ENCODE measurements at places on chromosomes 7 and 10.

DNA sequence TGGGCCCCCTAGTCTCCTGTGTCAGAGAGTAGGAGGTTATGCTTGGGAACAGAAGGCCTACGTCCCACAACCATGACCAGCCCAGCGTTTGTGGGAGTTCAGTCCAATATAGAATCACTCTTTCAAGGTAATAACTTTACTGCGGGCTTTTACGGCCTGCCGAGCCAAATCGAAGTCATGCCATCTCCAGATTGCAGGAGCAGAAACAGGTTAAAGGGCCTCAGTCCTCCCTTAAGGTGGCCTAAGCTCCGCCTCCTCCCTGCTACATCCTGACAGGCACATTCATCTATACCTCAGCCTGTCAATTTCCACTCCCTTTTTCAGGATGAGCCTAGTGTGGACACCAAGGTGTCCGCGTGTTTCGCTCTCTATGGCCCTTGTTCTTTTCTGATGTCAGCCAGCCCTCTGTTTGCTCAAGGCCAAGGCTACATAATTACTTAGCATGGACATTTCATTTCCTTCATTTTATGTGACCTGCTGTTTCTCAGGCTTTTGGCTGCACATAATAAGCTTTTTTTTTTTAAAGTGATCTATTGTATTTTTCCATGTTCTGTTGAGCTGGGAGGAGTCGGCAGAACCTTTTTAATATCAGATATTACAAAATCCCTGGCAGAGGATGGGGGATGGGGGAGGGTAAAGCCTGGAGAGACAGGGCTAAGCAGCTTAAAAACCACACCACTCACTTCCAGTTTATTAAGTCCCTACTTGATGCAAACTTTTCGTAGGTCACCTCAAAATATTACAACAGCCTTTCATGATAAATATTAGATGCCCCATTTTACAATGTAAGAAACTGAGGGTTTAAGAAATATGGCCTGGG lies 84.6 kb downstream of the CACNB2 start:
- DNase-seq, result no peak

DNA sequence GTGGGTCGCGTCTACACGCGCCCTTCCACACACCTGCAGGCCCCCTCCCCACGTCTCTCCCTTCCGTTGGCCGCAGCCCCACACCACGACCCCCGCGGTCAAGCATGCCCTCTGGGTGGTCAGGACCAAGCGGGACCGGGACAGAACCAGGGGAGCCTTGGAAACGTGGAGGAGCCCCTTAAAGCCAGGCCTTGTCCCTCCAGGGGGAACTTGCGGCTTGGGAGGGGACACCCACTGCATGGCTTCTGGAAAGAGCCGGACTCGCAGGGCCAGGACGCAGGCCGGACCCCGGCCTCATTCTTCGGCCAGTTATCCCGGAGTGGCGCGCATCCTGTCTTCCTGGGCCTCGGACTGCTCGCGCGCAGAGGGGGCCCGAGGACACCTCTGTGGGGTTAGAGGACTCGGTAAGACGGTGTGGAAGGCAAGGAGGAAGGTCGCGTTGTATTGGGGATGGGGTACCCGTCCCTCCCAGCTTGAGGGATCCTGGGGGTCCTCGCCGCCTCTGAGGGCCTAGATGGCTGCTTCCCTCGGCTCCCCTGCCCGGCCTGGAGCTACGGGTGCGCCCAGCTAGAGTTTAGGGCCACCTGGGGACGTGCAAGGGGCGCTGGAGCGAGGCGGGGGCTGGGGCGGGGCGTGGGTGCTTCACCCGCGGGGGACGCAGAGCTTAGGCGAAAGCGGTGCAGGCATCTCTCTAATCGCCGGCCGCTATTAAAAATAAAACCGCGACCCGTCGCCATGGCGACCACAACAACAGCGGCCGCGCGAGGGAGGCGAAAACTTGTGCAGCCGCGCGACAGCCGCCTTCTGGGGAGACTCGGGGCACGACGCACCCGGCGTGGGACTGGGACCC lies 1.8 kb upstream of the PDGFA start:
- DNase-seq, result no peak

- DNase-seq, result no peak
These were observed 34.9 kb downstream of the TAX1BP1 start for GRCh38 chr7:27774717-27775328.

DNA sequence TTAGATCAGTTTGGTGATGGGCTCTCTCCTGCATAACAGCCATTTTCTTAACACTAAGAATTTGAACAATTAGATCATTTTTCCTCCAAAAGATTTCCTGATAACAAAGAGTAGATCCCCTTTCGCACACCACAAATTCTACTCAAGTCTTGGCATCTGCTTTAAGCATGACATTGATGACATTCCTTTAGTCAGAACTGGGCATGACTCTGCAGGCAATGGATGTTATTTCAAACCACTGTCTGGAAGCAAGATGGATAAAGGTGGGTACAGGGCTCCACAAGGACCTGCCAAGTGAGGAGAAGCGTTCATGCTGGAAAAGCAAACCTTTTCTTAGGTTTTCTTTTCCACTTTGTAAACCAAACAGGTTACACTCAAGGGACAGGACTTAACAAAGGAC lies 123.5 kb downstream of the GLCCI1 start:
- DNase-seq, result no peak

GRCh38 chr10:8137726-8138125 lies 83.2 kb downstream of the GATA3 start:
- DNase-seq, result peak; percentile 20

- DNase-seq, result no peak
These were observed 22.3 kb downstream of the MRPS33 start for GRCh38 chr7:140992422-140992821.

GRCh38 chr7:133794479-133794878 lies 332.7 kb upstream of the LRGUK start:
- DNase-seq, result no peak

DNA sequence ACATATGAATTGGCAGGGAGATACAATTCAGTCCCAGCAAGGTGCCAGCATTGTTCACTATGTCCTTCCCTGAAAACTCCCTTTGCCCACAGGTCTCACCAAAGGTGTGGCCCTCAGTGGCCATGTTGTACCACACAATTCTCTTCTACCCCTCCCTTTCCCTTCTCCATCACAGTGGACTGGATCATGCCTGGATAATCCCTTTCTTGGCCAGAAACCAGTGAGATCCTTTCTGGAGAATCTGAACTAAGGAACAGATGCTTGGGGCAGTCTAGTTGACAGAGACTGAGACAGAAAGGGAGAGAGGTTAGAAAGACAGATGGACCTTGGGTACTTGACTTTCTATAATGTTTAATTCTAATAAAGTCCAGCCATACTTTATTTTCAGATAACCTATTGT lies 9.5 kb downstream of the NMT2 start:
- no peak for DNase-seq

DNA sequence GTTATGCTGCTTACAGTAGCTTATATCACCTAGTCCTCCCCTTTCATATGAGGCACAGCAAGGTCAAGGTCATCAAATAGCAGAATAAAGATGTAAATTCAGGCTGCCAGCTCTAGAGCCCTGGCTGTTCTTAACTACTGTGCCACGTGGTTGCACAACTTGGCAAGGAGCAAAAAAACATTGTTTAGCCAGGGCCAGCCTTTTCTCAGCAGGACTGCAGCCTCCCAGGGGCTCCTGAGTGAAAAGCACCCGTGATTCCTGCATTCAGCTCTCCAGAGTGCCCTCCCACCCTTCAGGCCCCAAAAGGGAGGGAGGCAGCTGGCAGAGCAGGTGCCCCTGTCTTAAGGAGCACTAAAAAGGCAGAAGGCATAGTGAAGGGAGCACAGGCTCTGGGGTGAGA lies 31.8 kb upstream of the TM9SF3 start:
- DNase-seq, result no peak

- no peak for DNase-seq
These were observed 3.2 kb upstream of the SFTPA2 start for GRCh38 chr10:79563426-79563825.

GRCh38 chr7:149872419-149873073 lies 1.2 kb upstream of the ATP6V0E2 start:
- peak; percentile 48 for DNase-seq

DNA sequence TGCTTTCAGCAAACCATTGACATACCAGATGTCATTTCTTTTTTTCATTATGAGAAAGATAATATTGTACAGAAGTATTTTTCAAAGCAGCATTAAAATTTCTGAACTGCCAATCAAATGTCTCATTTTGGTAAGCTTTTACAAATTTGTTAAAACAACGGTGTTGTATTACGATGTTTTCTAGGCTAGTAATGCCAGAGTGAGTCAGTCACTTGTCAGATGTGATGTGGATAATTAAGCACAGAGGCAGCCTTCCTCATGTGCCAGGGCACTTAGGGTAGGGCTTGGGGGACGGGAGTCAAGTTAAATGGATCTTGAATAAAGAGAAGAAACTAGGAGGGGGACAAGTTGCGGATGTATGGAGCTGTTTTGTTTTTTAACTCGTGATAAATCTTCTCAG lies 10.1 kb downstream of the PSTK start:
- DNase-seq, result no peak

- no peak for DNase-seq
These were observed 214.5 kb downstream of the NSUN6 start for GRCh38 chr10:18436902-18437301.

DNA sequence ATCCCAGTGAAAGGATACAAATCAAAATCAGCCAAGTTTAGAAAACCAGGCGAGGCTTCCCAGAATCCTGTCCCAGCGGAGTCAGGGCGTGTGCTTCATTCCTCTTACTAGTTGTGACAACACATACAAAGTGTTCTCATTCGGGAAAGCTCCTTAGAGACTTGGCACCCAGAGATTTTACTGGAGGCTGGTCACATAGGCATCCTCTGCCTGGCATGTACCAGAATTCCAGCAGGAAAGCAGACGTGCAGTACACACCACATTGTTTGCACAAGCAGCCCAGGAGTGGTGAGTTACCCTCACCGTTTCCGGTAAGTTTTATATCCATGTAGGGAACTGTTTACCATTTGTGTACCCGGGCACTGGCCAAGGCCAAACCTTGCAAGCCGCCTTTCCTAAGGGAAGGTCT lies 34.9 kb downstream of the MMRN2 start:
- DNase-seq, result no peak
